ENCODE measurements at places on chromosomes 4 and X.

GRCh38 chrX:153953342-153953830 lies 8.9 kb upstream of the RENBP start:
- DNase-seq, result peak; percentile 65

GRCh38 chr4:73617256-73617655 lies 3.0 kb downstream of the RASSF6 start:
- no peak for DNase-seq

- DNase-seq, result no peak
Observed at GRCh38 chrX:46407753-46408130, 137.5 kb downstream of the ZNF674 start.

DNA sequence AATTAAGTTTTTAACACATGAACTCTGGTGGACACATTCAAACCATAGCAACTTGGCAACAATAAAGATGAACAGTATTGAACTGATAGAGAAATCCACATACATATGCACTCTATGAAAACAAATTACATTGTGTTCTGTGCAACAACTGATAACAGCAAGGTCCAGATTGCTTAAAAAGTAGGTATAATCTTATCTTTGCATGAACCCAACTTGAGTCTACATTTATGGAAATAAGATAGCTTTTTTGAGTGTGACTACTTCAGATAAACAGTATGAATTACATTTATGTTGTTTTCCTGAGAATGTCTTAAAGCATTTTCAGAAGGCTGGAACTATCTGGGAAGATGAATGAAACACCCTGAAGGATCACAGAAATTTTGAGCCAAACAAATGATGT lies 212.6 kb upstream of the GK2 start:
- DNase-seq, result no peak

GRCh38 chrX:11890836-11891514 lies 132.9 kb downstream of the MSL3 start:
- no peak for DNase-seq

DNA sequence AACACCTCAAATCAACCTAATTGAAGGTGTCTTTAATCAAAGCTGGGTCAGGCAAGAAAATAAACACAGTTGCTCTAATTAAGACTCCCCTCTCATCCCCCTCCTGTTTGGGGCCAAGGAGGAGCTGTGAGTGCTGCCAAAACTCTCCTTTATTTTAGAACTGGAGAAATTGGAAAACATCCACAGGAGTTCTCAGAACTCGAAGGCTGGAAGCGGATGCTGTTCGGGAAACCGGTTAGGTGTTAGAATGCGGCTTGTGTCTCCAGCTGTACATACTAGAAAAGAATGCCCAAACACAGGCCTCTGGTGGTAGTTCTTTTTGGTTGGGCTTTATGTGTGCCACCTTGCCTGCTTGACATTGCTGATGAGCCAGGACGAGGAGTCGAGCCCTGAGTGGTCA lies 118.2 kb downstream of the GPR143 start:
- DNase-seq, result no peak

- no peak for DNase-seq
Observed at GRCh38 chr4:99856166-99856565, 38.1 kb downstream of the LAMTOR3 start.

DNA sequence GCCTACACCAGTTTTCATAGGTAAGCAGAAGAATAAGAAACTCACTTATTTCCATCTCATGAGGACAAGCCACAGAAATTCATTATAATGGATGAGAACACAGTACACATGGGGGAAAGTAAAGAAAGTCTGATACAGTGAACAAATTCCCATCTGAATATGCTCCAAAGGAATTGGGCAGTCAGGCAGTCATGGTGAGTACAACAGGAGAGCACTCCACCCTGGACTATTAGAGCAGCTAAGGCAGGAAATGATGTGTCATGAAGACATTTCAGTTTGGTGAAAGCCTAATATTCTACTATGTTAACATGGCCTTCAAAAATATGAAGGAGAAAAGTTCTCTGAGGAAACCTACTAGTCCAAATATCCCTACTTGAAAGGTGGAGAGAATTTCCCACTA lies 92.0 kb upstream of the PRDX4 start:
- DNase-seq, result no peak

GRCh38 chr4:184099535-184099966 lies 118.1 kb downstream of the ENPP6 start:
- DNase-seq, result no peak

- no peak for DNase-seq
Observed at GRCh38 chr4:8110071-8110986, 48.3 kb downstream of the ABLIM2 start.

DNA sequence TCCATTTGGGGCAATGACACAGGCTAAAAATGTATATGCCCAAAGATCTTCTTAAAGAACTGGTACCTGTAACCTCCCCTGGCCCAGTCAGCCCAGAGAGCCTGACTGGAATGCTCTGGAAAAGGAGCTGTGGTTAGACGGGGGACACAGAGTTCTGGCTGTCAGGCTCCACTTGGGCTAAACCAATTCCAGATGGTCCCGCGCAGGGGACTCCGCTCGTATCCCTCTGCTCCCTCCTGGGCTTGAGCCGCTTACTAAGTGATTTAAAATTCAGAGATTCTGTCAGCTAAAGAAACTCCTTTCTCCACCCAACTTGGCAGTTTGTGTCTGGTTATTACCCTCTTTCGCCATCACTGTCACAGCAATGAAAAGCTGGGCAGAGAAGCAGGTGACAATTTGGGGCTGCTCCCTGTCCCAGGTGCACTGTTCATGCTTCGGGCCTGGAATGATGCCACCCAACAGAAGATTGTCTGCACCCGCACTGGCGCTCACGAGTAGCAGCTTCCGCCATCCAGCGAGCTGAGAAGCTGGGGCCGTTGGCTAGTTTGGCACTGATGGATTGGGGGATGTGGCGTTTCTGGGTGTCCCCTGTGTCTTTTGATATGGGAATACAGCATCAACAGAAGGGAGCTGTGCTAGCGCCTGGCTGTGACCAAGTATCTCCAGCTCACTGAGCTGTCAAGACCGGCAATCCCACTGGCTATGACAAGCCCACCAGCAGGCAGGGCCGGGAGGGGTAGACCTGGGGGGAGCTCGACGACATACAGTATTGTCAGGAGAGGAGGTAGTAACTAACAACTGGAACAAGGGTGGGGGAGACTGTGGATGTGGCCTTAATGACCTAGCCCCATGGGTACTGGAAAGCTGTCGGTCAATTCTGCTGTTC lies 6.7 kb upstream of the IRAK1 start:
- no peak for DNase-seq

DNA sequence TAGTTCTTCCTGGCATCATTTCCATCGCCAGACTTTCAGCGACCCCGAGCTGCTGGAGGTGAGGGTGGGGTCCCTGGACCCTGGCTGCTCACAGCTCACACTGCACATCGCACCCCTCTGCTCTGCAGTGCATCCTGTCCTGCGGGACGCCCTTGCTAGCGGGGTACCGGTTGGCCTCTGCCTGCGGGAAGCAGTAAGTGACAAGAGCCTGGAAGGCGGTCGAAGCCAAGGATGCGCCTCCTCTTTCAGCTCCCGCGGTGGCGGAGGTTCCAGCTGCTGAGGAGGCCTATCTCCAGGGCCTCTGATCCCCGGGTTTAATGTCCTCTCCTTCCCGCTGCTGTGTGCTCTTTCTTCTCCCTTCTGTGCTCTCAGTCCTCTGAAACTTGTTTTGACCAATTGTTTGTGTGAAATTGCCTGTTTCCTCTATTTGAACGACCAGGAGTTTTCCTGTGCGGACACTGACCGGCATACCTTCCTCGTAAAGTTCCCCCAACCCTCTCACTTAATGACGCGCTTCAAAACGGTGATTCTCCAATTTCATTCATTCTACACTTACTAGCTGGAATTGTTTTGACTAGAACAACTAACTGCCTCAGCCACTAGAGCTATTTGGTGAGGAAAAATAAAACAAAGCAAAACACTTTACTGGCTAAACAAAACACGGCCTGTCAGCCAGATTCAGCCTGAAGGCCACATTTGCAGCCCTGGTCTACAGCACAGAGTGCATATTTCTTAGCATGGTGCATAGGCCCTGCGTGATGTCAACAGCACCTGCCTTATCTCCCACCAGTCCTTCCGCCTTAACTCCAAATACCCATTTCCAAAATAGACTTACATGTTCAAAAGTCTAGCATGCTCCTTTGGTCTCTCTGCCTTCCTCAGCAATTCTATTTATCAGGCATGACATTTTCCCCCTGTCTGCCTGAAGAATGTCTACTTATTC lies 28.0 kb downstream of the MGAT4D start:
- no peak for DNase-seq

DNA sequence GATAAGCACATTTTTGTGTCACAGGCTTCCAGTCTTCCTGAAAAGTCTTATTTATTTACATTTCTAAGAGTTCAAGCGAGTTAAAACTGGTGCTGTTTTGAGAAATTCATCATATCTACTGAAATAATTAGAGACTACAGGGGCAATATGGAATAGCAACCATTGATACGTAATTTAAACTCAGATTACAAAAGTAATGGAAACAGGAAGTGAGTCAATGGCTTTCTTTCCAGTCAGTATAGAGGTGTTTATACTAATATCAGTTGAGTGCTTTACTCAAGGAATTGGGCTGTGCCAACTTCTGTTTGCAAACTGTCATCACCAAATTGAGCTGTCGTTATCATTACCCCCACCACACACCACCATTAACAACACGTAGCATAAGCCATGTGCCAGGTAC lies 222.7 kb downstream of the COL25A1 start:
- DNase-seq, result no peak

All from stimulated activated CD4-positive, alpha-beta T cell treated with anti-CD3 and anti-CD28 coated beads, Interleukin-1b, Interleukin-23, amount 100 ng/mL, for 4 hours (primary cell).